ENCODE measurements at places on chromosomes 4 and X.

DNA sequence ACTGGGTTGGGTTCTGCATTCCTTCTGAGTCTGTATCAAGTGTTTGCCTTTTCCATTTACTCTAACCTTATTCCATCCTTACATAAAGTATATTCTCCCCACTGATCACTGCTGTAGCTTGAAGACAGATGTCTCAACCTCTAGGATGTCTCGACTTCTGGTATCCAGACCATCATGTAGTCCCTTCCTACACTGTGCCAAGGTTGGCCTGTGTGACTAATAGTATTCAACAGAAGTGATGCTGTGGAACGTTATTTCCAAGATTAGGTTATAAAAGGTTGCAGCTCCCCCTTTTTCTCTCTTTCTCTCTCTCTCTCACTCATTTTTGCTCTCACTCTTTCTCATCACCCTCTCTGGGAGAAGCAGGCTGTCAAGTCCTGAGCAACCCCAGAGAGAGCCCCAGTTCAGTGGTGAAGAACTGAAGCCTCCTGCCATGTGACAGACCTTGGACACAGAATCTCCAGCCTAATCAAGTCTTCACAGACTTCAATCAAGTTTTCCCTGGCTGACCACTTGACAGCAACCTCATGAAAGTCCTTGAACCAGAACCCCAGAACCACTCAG is 75.4 kb downstream of the PRDM5 start:
- peaks cover 14% of the 10 kb centered on the region for H3K27me3 ChIP-seq
- no peaks in the 10 kb centered on the region for H3K36me3 ChIP-seq

DNA sequence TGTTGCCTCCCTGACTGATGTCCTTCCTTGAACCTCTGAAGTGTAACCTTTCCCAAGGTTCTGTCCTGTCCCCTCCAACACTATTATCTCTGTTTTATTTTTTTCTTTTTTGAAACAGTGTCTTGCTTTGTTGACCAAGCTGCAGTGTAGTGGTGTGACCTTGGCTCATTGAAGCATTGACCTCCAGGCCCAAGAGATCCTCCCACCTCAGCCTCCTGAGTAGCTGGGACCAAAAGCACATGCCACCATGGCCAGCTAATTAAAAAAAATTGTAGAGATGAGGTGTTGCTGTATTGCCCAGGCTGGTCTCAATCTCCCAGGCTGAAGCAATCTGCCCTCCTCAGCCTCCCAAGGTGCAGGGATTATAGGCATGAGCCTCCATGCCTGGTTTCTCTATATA is 59.0 kb downstream of the EDA start:
- H3K4me3 ChIP-seq: no peak overlapping the region
- H3K27me3 ChIP-seq: no peaks in the 10 kb centered on the region
- DNase-seq: no peak
- H3K27ac ChIP-seq: no peak overlapping the region
- no peaks in the 10 kb centered on the region for H3K4me1 ChIP-seq

GRCh38 chrX:114508756-114509155 is 75.1 kb upstream of the HTR2C start:
- H3K27me3 ChIP-seq: no peaks in the 10 kb centered on the region
- H3K4me1 ChIP-seq: no peaks in the 10 kb centered on the region
- H3K36me3 ChIP-seq: no peaks in the 10 kb centered on the region
- no peak overlapping the region for H3K4me3 ChIP-seq
- no peak for DNase-seq

DNA sequence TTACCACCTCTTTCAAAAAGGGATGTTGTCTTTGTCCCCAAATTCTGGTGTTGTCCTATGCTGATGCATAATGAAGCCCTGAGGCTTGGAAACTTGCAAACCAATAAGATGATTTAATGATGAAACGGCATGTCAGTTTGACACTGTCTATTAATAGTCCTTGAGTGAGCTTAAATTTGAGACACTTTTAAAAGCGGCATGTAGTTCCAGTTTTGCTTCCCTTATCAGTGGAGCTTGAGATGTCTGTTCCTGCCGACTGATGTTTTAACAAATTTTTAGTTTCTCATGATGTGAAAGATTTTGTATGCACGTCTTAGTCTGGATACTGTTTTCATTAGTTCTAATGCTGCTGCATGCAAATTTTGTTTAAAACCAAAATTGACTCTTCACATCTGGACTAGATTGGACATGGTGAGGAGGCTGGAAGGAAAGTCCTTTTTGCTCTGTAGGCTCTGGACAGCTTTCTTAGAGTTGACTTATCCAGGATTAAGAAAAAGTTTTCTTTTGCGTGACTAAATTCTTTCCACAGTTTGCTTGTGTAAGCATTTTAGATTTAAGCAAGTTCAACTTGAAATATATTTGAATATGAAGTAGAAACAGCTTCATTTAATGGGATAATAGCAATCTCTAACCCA is 11.7 kb downstream of the C1GALT1C1 start:
- H3K4me3 ChIP-seq: no peak overlapping the region
- no peak for DNase-seq
- H3K36me3 ChIP-seq: peaks cover 43% of the 10 kb centered on the region
- peaks cover 2% of the 10 kb centered on the region for H3K4me1 ChIP-seq

Data from activated T-helper 2 cell treated with anti-CD3 and anti-CD28 coated beads, Interferon-gamma antibody, Interleukin-2, Interleukin-4, amounts not matched to agents 10 μg/mL and 5 μg/mL and 100 μg/mL, durations not matched to agents 14 hours and 24 hours and 36 hours (primary cell).